ENCODE measurements at places on chromosomes 5 and 9.

DNA sequence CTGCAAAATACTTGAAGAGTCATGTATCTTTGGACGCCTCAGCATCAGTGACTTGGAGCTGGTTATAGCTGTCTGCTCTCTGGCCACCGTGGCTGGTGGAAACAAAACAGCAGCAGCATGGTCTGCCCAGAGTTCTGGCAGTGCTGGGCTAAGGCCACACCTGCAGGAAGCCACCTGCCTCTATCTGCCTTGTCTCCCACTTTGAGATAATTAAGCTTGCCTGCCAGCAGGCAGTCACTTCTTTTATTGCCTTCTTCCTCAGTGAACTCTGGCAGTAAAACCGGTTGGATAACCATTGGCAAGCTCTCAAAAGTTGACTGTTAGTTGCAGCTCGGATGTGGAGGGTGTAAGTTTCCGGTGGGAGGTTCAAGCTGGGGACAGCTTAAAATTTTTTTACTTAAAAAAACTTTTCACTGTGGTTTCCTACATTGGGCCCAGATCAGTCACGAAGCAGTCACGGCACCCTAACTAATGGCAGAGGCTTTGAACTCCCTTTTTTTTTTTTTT is 4.9 kb downstream of the SMIM3 start:
- DNase-seq = no peak

- peak; percentile 21 for DNase-seq
These were observed at the start of gene MOB3B for GRCh38 chr9:27529316-27530278. TSS of gene MOB3B (minus strand) at chr9:27529814. CDS start at chr9:27455550, 74,264 bp downstream.

DNA sequence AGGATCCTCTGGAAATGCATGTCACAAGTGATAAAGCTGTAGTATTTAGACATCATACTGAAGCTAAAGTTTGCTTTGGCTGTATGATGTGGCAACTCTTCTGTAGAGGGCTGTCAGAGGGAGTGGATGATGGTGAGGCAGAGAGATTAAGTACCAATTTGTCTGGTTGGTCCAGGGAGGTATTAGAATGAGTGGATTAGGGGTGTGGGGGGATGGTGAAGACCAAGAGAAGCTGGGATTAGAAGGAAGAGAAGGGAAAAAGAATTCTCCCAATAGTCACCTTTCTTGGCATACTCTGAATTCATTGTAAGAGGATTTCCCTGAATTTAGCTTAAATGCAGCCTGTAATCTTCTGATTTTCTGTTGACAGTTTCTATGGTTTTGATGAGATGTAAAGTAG is 3.6 kb downstream of the PCDHAC2 start:
- no peak for DNase-seq

- no peak for DNase-seq
These were observed 88.6 kb downstream of the MACROH2A1 start for GRCh38 chr5:135310328-135310989.

GRCh38 chr9:130193103-130193502 is 20.9 kb downstream of the NCS1 start:
- DNase-seq = no peak

DNA sequence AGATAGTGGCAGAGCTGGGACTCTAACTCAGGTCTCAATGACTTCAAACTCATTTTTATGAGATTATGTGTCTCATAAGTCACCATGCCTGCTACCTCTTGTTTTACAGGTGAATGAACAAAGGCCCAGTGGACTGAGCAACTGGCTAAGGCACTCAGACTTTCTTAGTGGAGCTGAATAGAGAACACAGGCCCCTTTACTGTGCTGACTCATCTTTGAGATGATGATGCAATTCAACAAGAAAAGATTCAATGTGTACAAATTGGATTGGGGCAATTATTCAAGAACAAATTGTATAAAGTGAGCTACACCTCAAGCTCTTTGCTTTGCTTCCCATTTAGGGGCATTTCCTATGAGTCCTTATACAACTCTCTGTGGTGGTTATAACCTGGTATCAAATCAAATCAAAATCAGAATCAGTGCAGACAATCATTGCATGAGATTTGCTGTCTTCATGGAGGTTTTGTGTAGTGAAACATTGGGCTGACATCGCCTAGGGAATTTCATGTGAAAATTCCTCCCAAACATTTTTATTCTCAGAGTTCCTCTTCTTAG is 84.3 kb upstream of the PPP2R2B start:
- DNase-seq = no peak

DNA sequence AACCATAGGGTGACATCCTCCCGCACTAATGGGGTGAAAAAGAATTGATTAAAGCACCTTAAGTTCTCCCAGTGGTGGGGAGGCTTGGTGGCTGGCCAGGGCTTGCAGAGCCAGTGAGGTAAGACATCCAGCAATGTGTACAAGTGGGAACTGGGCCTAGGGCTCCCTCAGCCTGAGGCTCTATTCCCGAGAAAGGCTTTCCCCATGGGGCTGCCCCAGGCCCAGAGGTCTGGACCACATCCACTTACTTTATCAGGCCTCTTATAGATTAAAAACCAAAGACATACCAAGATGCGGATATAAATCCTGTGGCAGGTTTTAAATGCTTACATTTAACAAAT is 35.3 kb downstream of the C5orf15 start:
- no peak for DNase-seq

- no peak for DNase-seq
These were observed 51.3 kb downstream of the GADD45G start for GRCh38 chr9:89655990-89656657.

- DNase-seq = no peak
These were observed 853.7 kb downstream of the TAF11L14 start for GRCh38 chr5:18487928-18488480.

- DNase-seq = no peak
These were observed 301.6 kb upstream of the PDE4D start for GRCh38 chr5:60195083-60195482.

- no peak for DNase-seq
These were observed at the start of gene BARX1 for GRCh38 chr9:93955111-93955980. TSS of gene BARX1 (minus strand) at chr9:93955355. CDS start at chr9:93955146, 209 bp downstream.

GRCh38 chr9:117488659-117489058 is 73.8 kb upstream of the ASTN2 start:
- DNase-seq = no peak

DNA sequence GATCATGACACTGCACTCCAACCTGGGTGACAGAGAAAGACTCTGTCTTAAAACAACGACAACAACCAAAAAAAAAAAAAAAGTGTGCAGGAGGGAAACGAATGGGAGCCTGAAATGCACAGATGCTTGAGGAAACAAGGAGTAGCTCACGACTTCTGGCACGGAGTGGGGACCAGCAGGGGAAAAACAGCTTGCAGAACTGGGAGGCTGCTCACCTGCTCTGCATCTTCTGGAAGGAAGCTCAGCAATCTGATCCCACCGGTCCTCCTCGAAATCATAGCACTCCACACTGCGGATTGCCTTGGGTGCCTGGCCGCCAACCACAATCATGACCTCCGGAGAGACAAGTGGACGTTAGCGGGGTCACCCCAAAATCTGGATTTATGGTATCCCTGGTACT is 96.2 kb downstream of the KLHL3 start:
- no peak for DNase-seq

GRCh38 chr9:7368410-7369292 is 430.9 kb downstream of the DMAC1 start:
- no peak for DNase-seq

DNA sequence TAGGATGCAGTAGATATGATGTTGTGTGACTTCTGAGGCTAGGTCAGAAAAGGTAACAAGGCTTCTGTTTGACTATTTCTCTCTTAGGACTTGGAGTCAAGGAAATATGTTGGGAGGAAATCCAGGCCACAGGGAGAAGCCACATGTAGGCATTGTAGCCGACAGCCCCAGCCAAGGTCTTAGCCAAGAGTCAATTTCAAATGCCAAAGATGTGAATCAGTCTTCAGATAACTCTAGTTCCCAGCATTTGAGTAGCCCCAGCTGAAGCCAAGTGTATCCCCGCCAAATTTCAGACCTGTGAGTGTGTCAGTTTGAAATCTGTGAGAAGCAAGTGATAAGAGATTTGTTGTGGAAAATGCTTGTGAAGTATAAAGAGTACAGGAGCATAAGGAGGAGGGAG is 38.1 kb upstream of the ISL1 start:
- no peak for DNase-seq

- DNase-seq = no peak
These were observed 126.5 kb downstream of the MAST4 start for GRCh38 chr5:66722686-66723085.

DNA sequence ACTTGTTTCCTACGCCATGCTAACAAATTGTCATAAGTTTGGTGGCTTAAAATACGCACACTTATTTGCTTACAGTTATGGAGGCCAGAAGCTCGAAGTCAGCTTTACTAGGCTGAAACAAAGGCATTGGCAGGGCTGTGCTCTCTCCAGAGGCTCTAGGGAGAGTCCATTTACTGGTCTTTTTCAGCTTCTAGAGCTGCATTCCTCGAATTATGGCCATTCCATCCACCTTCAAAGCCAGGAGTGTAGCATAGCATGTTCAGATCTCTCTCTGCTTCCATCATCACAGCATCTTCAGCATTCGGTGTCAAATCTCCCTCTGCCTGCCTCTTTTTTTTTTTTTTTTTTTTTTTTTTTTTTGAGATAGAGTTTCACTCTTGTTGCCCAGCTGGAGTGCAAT is 670.2 kb downstream of the ACTL7B start:
- DNase-seq = no peak

DNA sequence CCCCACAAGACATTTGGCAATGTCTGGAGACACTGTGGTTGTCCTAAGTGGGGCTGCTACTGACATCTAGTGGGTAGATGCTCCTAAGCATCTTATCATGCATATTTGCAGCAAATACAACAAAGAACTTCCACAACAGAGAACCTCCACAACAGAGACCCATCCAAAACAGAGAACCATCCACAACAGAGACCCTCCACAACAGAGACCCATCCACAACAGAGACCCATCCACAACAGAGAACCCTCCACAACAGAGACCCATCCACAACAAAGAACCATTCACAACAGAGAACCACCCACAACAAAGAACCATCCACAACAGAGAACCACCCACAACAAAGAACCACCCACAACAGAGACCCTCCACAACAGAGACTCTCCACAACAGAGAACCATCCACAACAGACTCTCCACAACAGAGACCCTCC is 32.8 kb downstream of the ARPC5L start:
- DNase-seq = peak; percentile 6

DNA sequence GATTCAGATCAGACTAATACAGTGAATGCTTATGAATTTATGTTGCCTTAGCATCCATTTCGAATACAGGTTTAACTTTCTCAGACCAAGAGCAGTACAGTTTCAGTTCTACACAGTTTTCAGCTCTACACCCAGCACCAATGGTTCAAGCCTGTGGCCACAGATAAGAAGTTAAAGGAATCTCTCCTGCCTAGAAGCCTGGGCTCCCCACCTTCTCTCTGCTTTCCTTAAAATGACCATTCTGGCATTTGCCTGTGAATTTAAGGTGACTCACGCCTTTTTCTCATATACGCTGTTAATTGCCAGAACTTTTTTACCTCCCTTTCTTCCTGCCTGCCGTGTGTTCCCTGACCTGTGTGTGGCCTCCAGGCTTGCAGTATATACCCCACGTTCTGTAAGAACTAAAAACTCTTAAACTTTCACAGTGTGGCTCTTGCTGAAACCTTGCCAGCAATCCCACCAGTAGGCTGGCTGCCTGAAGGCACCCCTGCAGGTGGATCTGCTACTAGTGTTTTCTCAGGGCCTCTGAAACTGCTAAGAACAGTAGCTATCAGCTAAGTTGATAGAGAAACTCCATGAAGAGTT is 692.8 kb upstream of the CDH18 start:
- DNase-seq = no peak

DNA sequence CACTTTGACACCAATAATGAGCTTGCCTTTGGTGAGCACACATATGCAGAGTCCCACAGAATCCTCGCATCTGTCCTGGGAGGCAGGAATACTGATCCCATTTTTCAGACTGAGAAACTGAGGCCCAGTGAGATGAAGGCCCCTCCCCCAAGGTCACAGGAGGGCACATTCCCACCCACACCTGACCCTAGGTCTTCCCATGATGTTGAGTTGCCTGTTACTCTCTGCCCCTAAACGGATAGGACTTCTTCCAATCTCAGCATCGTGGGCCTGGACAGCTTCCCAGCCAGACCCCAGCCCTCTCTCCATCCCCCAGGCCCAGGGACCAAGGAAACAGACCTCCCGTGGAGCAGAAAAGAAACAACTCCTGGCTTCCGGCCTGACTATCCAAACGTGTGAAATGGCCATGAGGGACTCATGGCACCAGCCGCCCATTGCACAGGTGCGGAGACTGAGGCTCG is 877 bp downstream of the SH3GLB2 start:
- no peak for DNase-seq

- DNase-seq = no peak
These were observed 196.5 kb downstream of the COMMD10 start for GRCh38 chr5:116281309-116281708.

DNA sequence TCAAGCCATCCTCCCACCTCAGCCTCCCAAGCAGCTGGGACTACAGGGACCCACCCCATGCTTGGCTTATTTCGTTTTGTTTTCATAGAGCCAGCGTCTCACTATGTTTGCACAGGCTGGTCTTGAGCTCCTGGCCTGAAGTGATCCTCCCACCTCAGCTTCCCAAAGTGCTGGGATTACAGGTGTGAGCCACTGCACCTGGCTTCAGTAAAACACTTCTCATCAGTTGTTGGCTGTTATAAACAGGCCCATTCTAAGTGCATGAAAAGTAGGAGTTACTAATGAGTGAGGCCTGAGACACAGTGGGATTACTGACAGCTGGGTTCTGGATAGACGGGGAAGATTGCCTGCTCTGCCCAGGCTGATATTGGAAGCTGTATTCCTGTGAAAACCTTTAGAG is 3.5 kb downstream of the CRB2 start:
- no peak for DNase-seq

GRCh38 chr9:76787677-76788076 is 23.4 kb downstream of the PCA3 start:
- DNase-seq = no peak

DNA sequence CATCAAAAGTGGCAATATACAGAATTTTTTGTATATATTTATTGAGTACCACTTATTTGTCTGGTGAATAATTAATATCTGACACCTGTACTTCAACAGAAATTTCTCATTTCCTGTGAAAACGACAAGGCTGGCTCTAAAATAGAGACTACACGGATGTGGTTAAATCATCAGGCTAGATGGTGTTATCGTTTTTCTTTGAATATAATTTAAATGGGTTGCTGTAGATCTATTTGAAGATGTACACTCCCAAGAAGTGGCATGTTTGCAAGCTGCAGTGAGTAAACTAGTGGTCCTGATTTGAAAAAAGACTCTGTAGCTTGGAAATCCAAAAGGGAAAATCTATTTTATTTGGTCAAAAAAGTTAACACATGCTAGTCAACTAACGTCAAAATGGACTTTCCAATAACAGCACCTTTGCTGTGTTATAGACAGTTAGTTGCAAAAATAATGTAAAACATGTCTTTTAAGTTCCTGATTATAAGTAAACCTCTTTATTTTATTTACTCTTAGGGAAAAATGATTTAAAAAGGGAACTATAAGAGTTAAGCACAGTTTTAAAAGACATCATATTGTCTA is 13.8 kb downstream of the ST8SIA4 start:
- DNase-seq = no peak

GRCh38 chr5:172717481-172718195 is 53.4 kb downstream of the DUSP1 start:
- no peak for DNase-seq

DNA sequence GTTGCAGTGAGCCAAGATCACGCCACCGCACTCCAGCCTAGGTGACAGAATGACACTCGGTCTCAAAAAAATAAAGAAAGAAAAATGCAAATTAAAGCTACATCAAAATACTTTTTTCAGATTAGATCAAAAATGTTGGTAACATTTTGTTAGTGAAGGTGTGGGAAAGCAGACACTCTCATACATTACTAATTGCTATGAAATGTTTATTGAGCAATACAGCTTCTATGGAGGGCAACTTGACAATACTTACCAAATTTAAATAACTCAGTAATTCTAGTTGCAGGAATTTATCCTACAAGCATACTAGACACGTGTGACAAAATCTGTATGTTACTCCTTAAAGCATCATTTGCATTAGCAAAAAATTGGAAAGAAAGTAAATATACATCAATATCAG is 4.1 kb downstream of the TRIM23 start:
- no peak for DNase-seq

Data from NCI-H446 (cell line).